Endothelial cell (in vitro differentiated cells): ENCODE measurements at places on chromosomes 7 and 10.

DNA sequence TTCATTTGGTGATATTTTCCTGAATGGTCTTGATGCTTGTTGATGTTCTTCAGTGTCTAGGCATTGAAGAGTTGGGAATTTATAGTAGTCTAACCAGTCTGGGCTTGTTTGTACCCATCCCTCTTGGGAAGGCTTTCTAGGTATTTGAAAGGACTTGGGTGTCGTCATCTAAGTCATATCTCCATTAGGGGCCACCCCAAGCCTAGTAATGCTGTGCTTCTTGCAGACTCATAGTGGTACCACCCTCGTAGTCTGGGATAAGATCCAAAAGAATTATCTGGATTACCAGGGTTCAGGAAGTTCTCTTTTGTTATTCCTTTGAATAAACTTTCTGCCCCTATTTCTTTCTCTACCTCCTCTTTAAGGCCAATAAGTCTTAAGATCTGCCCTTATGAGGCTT, 319.4 kb upstream of the MYO3A start:
- DNase-seq = no peak

DNA sequence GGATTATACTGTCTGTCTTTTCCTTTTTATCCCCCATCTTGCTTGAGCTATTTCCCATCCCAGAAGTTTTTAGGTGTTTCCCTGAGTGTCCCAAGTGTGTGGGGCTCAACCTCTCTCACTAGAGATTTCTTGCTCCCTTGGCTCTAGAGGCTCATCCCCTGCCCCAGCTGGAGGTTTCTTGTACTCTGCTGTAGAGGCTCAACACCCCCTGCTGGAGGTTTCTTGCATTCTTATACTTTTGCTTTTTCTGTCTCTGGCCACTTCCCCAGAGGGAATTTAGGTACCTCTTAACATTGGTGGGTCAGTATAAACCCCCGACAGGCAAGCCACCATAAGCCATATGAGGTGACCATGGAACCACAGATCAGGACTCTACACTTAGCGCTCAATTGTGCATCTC, 114.2 kb upstream of the FAM3C start:
- DNase-seq = no peak

GRCh38 chr10:91545838-91546237, 87.0 kb downstream of the PPP1R3C start:
- DNase-seq = no peak

DNA sequence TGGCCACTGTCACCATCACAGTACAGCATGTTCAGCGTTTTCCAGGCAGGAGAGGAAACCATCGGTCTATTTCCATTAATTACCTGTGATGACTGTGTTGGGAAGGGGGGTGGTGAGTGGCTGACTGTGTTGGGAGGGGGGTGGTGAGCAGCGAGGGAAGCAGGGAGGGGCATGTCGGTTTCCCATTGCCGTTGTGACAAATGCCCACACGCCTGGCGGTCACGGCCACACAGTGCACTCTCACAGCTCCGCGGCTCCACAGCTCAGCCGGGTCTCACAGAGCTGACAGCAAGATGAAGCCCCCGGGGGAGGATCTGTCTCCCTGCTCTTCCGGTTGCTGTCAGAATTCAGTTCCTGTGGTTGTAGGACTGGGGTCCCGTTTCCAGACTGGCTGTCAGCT, 39.0 kb downstream of the AP5Z1 start:
- DNase-seq = no peak

- DNase-seq = no peak
Measured at GRCh38 chr10:43226851-43227845, 39.7 kb downstream of the RASGEF1A start.

GRCh38 chr7:86301301-86301700, 342.4 kb upstream of the GRM3 start:
- DNase-seq = no peak

- DNase-seq = no peak
Measured at GRCh38 chr10:3473271-3473670, 300.7 kb upstream of the PITRM1 start.

- no peak for DNase-seq
Measured at GRCh38 chr10:23046027-23046426, 49.4 kb upstream of the MSRB2 start.

DNA sequence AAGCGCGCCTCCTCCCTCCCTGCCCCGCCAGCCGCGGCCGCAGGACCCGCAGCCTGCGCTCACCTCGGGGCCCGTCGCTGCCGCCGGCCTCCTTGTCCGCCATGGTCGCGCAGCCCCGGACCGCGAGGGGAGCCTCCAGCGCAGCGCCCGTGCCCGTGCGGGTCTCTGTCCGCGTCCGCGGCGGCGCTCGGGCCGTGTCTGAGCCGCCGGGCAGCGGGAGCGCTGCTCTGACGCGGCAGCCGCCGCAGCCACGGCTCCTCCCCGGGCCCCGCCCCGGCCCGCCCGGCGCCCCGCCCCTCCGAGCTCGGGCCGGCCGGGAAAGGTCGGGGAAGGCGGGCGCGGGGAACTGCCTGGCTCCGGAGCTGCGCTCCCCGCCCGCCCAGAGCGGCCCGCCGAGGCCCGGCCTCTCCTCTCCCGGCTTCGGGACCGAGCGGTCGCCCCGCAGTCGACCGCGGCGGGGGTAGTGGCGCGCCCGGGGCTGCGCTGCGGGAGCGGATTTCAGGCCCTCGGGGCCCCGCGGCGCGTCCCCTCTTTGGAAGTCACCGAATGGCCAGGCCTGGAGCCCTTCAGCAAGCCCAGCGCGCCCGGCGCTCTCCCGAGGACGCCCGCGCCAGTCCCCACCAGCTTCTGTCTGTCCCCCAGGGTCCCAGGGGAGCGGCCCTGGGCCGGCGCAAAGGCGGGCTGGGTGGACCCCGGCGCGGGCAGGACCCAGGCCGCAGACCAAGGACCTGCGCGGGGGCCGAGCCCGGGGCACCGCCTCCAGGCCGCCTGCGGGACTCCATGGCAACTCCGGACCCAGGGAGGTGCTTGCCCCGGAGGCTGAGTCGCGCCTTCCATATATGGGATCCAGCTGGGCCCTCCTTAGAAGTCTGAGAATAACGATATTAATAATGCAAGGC, at the start of gene HSPA12A:
HSPA12A (minus strand) TSS at position 200 of the 899 bp plus-strand sequence; CDS start at position 103, 97 bp downstream.
- peak; percentile 83 for DNase-seq

DNA sequence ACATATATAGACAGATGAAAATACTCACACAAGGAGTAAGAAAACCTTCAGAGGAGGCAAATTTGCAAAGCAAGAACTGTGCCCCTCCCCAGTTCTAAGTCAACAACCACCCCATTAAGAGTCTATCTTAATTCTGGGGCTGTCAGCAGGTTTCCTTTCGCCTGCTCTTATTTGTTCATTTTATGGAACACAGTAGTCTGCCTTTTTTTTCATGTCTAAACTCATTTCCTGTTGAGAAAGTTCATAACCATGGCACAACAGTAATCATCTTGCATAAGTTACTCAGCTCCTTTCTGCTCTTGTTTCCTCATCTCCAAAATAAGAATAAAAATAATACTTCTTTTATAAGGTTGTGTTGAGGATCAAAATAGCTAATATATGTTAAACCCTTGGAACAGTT, 25.8 kb upstream of the AMPH start:
- DNase-seq = no peak

DNA sequence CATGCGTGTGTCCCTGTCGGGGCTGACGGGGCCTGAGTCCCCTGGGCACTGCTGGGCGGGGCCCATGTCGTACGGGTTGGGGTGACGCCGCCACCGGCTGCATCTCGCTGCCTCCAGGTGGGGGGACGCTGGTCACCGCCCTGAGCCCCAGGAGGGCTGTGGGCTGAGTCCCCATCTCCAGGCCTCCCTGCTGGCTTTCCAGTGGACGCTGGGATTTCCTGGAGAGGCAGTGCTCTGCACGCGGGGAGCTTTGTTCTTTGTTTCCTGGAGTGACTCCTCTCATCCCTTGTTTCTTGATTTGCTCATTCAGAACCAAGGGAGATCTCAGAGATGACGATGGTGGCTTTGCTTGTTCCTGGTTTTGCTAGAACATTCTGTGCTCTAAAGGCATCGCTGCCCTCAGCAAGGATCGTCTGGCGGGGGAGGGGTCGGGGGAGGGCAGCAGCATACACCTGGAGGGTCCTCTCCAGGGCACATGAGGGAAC, 21.0 kb downstream of the PWWP2B start:
- DNase-seq = no peak

GRCh38 chr7:41005374-41005901, 697.5 kb downstream of the INHBA start:
- no peak for DNase-seq

DNA sequence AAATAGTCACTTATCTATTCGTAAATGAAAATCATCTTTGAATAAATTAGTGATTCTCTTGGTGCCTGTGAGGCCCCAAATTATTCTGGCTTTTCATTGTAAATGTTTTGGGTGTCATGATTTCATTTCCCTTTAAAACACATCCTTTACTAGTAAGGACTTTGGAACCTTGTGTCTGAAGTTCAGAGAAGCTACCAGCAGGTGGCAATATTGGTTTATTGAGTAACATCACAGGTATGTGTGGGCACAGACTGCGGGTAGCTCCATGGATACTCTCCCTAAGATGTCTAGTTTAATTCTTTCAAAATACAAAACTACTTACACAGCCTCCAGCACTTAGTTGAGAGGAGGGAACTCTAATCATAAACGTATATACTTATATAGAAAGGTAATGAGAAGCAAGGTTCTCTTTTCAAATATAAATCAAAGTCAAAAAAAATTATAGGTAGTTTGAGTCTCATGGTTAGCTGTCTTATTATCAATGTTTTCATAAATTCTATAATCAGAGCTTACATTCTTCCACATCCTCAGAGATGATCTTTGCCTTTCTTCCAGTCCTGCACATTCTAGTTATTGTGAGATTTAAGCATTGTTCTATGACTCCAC, 449.6 kb downstream of the GRM8 start:
- DNase-seq = peak; percentile 69

- no peak for DNase-seq
Measured at GRCh38 chr10:44706745-44707144, 204.4 kb upstream of the TMEM72 start.

GRCh38 chr10:103712146-103712545, 143.2 kb downstream of the SH3PXD2A start:
- DNase-seq = no peak

DNA sequence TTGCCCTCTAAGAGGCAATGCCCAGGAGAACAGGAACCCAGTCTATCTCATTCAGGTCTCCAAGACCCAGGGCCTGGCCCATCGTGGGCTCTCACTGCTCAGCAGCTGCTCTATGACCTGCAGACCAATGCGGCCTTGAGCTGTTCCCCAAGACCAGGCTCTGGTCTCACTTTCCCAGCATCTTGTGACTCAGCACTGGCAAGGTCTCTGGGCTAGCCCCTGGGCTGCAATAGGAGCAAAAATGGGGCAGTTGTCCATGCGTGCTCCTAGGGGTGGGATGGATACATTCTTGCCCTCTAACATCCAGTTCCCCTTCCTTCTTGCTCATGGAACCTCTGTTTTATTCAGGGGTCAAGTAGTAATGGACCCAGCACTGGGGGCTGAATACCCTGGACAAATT, 13.5 kb downstream of the GCK start:
- DNase-seq = no peak

DNA sequence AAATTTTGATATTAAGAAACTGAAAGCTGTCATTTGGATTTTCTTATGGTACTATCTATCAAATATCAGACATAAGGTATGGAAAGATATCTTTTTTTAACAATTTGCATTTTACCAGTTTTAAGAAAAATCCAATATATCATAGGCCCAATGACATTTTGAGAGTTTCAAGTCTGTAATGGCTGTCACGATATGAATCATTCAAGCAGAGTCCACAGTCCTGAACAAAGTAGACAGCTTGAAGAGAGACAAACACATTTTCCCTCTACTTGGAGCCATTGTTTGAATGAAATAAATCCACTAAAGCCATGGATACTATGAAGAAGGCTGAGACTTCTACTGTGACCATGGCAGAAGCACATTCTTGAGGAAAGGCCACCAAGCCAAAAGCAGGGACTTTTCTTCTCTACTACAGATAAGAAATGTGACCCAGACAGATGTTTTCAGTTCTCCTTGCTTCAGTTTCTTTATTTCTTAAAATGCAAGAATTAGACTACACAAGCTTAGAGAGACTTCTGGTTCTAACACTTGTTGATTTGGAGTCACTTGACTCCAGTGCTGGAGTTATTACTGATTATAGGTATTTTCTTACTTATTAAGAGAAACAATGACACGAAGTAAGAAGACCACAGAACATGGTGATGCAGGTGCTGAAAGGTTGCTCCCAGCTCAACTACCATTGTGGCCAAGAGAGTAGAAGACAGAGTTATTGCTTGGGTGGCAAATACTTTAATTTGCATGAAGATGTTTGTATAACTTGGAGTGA, 429.1 kb downstream of the KIF20B start:
- no peak for DNase-seq

GRCh38 chr7:101602082-101602481, 27.0 kb downstream of the MYL10 start:
- DNase-seq = no peak
